Activated gamma-delta T cell (primary cell): ENCODE measurements at places on chromosomes 3 and 15.

DNA sequence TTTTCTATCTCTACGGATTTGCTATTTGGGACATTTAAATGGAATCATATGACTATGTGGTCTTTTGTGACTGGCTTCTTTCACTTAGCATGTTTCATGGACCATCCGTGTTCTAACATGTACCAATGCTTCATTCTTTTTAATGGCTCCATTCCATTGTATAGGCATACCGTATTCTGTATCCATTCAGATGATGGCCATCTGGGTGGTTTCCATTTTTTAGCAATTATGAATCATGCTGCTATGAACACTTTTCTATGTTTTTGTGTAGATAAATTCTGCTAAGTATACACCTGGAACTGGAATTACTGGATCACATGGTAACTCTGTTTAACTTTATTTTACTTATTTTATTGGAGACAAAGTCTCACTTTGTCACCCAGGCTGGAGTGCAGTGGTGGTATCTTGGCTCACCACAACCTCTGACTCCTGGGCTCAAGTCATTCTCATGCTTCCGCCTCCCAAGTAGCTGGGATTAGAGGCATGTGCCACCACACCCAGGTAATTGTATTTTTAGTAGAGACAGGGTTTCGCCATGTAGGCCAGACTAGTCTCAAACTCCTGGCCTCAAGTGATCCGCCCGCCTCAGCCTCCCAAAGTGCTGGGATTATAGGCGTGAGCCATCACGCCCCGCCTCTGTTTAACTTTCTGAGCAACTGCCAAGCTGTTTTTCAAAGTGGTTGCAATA lies 13.4 kb downstream of the UBP1 start:
- DNase-seq, result no peak

- no peak for DNase-seq
These were observed 81.4 kb upstream of the PTX3 start for GRCh38 chr3:157355276-157355675.

DNA sequence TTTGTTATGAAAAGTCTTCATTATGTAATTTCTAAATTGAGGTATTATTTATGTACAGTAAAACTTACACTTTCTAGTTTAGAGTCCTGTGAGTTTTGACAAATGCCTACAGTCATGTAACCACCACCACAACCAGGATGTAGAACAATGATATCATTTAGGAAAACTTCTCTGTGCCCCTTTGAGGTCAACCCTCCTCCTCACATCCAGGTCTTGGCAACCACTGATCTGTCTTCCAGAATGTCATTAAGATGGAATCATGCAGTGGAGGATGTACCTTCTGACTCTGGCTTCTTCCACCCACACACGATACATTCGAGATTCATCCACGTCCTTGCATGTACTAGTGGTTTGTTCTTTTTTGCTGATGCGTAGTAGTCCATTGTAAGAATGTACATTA lies 23.2 kb downstream of the MINAR1 start:
- DNase-seq, result no peak

GRCh38 chr15:62612183-62612733 lies 430.3 kb upstream of the TPM1 start:
- DNase-seq, result no peak

- DNase-seq, result no peak
These were observed 177.7 kb downstream of the VGLL4 start for GRCh38 chr3:11465744-11466616.

DNA sequence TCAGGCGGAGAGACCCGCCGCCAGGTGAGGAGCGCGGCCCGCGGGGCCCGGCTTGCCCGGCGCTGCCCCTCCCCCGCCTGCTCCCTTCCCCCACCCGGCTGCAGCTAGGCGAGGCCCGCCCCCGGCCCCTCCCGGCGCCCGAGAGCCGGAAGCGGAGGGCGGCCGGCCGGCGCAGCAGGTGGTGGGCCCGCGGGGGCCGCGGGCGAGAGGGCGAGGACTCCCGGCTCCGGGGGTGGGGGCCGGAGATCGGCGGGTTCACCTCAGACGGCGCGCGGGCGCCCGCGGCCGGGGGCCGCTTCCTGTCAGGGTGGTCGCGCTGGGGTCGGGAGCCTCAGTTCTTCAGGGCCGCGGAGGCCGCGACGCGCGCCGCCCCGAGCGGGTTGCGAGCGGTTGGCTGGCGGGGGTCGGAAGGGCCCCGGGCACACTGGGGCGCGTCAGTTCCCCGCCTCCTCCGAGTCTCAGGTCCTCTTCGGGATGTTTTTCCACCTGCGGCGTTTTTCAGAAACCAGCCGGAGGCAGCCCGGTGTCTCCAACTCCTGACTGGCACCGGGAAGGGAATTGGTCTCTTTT lies 395 bp downstream of the ZFAND6 start:
- DNase-seq, result peak; percentile 83

- DNase-seq, result no peak
These were observed 117.9 kb upstream of the SMAD3 start for GRCh38 chr15:66947471-66947870.

DNA sequence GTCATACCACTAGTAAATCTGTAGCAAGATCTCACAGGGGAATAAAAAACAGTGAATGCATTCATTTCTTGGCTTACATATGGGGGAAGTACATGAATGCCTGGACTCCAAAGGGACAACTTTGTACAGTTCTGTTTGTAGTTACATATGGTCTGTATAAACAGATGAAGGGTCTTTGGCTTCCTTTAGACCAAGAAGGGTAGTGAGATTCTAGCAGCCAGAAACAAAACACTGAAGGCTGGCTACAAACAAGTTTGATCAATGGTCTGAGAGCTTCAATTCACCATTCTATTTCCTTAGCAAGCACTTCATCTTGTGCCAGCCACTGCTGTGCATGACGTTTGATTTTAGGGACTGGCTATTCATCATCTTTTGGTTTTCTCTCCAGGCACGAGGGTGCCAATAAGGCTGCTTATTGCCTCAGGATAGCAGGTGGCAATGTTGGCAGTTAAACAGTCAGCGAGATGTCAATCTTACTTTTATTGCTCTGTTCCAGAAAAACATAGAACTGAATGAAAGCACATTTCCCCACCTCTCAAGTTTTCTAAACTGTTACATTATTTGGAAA lies 313.7 kb upstream of the COL8A1 start:
- DNase-seq, result no peak

- DNase-seq, result no peak
These were observed 38.9 kb downstream of the ABI3BP start for GRCh38 chr3:100954199-100954935.

DNA sequence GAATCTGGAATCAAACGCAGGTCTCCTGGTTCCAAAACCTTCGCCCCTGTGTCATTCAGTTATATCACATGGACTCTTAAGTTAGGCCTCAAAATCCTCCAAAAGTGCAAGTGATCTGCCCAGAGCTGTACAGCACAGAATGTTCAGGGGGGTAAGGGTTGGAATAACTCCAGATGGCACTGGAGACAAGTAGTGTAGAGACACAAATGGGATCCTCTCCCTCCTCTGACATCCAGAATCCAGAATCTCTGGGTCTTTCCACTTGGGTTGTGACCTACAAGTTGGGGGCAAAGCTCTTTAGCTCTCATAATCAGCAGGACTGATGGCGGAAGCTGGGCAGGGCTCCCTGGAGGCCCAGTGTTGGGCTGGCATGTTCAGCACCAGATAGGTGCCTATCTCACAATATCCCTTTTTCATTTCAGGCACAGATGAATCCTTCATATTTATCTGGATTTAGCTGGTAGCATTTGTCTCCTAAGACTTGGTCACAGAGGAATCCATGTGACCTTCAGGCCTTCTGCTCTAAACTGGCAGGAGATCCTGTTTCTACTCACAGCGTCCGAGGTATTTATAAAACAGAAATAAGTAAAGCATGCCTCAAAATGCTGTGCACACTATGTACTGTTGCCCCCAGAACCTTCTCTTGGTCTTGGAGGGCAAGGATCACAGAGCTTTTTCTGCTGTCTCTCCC lies 15.4 kb downstream of the ABHD2 start:
- DNase-seq, result no peak
